ENCODE measurements at places on chromosomes 5 and 9. TPM values are rescaled to one million over a fixed set of nuclear protein-coding genes. Genes with fewer than 3 reads are reported as not detected.

- peak; percentile 46 for DNase-seq
These were observed 11.8 kb downstream of the OTULIN start for GRCh38 chr5:14676320-14676719.

- no peak for DNase-seq
These were observed 582.3 kb downstream of the CAAP1 start for GRCh38 chr9:26310294-26310693.

DNA sequence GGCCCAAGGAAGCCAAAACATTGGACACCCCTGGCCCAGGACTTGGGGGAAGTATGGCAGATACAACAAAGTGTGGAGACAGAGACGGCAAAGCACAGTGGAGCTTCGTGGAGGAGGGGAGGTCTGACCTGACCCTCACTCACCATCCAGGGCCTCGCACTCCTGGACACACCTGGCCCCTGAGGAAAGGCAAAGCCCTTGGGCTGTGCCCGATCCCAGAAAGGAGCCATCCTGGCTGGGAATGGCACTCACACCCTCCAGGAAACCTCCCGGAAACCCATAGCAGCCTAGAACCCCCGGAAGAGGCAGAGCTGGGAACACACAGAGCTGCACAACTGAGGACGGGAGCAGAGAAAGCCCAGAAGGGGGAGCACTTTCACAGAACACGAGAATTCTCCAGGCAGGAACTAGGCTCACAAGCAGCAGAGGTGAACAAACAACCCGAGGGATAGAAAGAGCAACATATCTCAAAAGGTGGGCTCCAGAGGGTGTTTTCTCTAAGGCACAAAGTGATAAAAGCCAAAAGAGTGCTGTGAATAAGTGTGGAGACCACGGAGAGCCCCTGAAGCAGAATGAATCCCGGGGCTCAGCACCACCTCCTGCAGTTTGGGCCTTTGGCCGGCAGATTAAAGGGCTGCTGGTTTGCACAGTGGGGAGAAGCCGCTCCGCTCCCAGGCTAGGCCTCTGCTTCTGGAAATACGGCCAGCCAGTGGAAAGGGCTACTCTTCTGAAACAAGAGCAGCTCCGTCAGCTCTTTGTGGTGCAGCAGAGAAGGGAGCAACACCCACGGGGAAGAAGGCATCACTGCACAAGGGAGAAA, 108.2 kb downstream of the UBE2R2 start:
- DNase-seq: no peak

CCNG1 gene
- total RNA-seq: 184 TPM

ELOVL7 gene
- total RNA-seq: 11.6 TPM

URM1 gene
- 82.0 TPM for total RNA-seq

Data from K562 (cell line).